Left forelimb (tissue), 1 donor: ENCODE measurements at places on chromosomes 11 and 22.
A peak's percentile ranks its signal among the peaks of the same experiment; 100 is the strongest.

- no peak for DNase-seq
These were observed 713.4 kb downstream of the OPCML start for GRCh38 chr11:132818951-132819350.

GRCh38 chr11:67632175-67632981 lies 2.6 kb upstream of the NUDT8 start:
- DNase-seq, result no peak

DNA sequence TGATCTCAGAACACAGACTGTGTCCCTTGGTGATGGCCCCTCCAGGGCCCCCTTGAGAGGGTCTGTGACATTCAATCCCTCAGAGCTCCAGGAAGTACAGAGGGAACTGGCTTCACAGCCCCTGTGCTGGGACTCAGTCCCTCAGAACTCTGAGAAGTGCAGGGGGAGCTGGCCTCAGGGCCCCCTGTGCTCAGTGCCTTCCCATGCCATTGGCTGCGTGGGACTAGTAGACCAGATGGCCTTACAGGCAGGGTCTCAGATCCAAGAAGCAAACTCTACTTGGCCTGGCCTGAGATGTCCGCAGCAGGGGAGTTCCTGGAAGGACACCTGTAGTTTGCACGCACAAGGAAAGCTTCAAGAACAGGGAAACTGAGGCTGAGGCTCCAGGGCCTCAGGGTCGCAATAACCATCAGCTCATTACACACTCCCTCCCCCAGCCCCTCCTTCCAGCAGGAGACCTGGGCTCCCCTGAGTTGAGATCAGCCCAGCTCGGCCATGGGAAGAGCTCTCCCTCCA lies 138.4 kb downstream of the BRD1 start:
- DNase-seq, result no peak

- no peak for DNase-seq
These were observed 50.2 kb downstream of the XKR3 start for GRCh38 chr22:16774911-16775500.

GRCh38 chr11:35234460-35235156 lies 95.6 kb downstream of the CD44 start:
- no peak for DNase-seq

DNA sequence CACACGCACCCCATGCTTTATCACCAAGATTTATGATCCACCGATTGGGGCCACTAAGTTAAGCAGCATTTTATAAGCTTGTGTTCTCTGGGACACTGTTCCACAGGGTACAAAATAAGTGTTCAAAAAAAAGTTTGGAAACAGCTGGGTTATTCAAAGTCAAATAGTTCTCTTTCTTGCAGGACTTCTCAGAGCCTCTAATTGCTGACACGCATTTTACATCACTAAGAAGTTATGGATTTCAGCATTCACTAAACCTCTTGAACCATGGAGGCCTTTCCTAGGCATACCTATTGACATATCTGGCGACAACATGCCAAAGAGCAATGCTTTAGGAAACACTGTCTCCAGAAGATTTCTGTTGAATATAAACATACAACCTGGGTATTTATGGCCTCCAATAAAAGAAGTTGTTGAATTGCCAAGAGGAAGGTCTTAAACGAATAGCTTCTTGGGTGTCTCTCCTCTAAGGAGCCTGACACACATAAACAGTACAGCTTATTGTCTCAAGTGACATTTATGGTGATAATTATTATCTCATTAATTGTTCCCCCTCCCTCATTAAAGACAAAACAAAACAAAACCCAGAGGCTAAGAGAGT lies 147.1 kb upstream of the ARHGAP20 start:
- no peak for DNase-seq

DNA sequence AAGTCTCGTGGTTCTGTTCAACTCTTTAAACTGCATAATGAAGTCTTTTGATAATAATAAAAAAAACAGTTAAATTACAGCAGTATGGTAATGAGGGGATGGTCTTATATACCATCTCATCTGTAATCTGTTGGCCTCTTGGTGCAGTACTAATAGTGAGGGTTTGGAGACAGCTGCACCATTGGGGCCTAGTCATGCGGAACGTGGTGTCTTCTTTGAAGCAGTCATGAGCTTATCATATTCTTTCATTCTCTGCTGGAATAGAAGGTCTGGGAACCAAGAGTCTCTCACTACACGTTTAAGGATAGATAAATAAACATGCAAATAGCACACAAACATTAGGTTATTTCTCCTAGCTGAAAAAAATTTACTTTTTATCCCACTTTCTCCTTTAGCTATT lies 40.9 kb upstream of the OR9Q1 start:
- DNase-seq, result no peak

DNA sequence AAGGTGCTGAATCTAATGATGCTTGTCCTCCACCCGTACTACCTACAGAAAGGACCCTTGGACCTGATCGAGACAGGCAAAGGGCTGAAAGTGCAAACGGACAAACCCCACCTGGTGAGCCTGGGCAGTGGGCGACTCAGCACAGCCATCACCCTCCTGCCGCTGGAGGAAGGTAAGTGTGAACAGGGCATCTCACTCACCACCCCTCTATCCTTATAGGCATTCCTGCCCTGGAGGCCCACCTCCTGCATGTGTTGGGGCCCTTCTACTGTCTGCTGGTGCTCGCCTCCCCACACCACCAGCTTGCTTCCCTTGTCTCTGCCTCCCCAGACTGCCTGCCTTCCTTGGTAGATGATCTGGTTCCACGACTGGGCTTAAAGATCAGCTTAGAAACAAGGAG lies 7.1 kb downstream of the PHLDB1 start:
- peak; percentile 61 for DNase-seq

- DNase-seq, result no peak
These were observed 400.5 kb downstream of the NELL1 start for GRCh38 chr11:21069909-21070308.

DNA sequence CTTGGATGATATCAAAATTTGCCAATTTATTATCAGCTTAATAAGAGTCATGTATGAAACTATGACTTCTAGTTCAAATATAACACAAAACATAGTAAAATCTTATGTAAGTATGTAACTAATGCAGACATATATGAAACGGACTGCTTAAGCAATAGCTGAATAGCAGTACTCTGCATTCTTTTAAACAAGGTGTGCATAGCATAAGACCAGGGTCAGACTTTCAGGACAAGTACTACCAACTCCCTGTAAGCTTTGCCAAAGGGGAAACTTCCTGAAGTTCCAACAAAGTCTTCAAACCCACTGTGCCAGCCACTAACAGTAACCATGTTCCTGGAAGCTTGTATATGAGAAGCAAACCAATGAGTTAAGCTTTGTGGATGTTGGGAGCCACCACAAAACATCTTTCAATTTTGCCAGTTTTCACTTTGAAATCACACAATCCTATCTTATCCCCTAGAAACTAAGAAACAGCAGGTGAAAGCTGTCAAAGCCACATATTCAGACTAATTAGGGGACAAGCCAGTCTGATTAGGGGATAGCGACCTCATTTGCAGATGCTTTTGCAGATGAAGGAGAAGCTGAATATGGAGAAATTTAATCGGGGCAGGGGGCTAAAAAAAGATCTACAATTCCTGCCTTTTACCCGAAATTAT lies 13.3 kb downstream of the RBFOX2 start:
- no peak for DNase-seq

- no peak for DNase-seq
These were observed 120.5 kb upstream of the FGF3 start for GRCh38 chr11:69939551-69940245.

DNA sequence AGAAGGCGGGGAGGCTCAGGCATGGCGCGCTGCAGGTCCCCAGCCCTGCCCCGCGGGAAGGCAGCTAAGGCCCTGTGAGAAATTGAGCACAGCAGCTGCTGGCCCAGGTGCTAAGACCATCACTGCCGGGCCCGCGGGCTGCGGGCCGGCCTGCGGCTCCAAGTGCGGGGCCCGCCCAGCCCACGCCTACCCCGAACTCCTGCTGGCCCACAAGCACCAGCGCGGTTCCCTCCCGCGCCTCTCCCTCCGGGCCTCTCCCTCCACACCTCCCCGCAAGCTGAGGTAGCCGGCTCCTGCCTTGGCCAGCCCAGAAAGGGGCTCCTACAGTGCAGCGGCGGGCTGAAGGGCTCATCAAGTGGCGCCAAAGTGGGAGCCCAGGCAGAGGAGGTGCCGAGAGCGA lies 4.6 kb upstream of the RDX start:
- no peak for DNase-seq

DNA sequence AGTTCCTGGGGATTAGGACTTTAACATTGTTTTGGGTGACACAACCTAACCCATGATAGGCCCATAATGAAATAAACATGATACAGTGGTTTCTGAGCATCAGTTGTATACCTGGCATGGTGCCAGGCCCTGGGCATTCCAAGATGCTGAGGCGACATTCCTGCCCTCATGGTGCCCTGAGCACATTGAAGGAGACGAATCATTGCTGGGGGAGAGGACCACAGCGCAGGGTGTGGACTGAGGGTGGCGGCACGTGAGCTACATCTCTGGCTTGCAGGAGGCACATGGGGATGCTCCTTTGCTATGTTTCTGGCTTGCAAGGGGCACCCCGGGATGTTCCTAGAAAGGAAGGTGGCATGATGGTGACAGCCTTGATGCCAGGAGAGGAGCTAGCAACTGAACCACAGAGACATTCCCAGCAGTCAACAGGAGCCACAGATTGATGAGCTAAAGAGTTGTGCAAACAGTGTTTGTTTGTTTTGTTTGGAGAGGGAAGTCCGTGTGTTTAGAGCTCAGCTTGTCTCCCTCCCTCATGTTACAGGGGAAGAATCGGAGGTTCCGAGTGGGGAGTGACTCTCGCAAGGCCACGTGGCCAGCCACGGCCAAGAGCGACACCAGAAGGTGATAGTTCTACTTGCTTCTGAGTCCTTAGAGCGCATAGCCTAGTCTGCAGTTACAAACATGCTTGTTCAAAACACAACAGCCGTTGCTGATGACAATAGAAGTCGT lies 106.4 kb downstream of the MIAT start:
- DNase-seq, result no peak

DNA sequence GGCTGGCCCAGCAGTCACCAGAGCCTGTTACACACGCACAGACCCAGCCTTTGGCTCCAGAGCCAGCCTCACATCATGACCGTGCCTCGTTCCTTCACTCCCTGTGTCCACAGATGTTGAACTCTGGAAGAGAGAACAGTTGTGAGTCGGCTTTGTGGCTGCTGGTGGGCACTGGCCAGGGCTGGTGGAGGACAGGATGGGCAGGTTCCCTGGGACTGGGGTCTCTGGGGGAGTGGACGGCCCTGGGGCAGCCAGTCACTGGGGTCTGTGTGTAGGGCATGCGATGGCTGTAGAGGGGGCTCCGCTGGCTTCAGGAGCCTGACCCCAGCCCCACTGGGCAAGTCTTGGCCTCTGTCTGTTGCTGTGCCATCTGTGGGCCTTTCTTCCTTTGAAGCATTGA lies 1070.1 kb downstream of the BRD1 start:
- peak; percentile 33 for DNase-seq

DNA sequence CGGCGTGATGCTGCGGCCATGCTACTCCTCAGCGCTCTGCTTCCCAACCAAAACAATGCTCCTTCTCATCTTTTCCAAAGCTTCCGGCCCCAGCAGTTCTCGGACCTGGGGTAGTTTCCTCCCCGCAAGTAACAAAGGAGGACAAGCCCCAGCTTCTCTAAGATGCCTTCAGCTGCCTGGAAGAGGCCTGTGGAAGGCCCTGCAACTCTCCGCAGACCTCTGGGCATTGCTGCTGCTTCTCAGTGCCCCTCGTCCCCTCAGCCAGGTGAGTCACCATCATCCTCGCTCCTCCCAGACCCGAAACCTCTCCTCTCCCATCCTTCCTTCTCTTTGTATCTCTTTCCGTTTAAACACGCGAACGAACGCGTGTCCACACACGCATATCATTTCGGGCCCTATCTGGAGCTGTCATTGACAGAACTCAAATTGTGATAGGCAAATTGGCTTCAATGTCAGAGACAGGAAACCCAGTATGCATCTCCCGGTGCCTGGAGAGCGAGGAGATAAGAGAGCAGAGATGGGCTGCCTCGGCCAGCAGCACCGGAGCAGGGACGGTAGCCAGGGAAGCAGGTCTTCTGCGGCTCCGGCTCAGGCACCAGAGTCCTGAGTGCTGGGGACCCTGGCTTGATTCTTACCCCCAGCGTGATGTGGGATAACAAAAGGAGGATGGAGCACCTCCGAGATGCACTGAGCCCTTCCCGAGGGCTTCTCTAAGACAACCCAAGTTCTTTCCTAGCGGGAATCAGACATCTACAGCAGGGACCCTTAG lies 22.0 kb upstream of the JAM3 start:
- no peak for DNase-seq

DNA sequence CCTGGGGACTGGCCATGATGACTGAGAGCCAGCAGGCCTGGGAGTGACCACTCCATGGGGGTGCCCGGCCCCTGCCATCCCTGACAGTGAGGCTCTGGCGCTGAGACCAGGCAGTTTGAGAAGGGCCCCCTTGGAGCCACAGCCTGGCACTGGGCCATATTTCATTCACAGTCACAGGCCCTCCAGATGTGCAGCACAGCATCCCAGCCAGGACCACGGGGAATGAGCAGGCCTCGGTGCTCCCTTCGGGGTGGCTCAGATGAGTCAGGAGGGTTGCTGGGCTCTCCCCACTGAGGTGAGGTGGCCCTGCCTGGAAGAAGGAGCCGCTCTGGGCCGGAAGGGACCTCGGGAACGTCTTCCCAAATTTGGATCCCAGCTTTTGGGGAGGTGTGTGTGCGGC lies 53.0 kb downstream of the GRAMD4 start:
- DNase-seq, result no peak

GRCh38 chr11:116928102-116928777 lies 90.8 kb upstream of the APOA1 start:
- no peak for DNase-seq

- no peak for DNase-seq
These were observed 1283.7 kb upstream of the RAG2 start for GRCh38 chr11:37881741-37882140.

DNA sequence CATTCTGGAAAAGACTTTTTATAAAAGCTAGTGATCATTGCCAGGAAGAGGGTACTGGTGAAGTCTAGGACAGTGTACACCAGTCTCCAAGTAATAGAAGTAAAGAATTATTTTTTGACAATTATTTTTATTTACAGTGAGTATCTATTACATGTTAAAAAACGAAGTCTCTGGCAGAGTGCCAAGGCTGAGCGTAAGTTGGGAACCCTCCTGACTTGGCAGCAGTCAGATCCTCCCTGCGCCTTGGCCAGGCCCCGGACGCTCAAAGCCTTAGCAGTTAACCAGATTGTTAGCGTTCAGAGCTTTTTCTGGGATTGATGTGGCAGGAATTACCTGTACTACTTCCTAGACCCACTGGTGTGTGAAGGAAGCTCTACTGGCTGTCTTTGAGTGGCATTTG lies 38.1 kb upstream of the CTTN start:
- no peak for DNase-seq

- DNase-seq, result no peak
These were observed 81.6 kb downstream of the ZC3H12C start for GRCh38 chr11:110174645-110175310.

GRCh38 chr11:10410844-10411200 lies 44.2 kb upstream of the AMPD3 start:
- peak; percentile 45 for DNase-seq

- DNase-seq, result no peak
These were observed 32.4 kb downstream of the NF2 start for GRCh38 chr22:29635734-29636357.

GRCh38 chr11:108897071-108897481 lies 232.2 kb downstream of the DDX10 start:
- DNase-seq, result no peak

GRCh38 chr11:95711162-95711944 lies 78.2 kb downstream of the FAM76B start:
- DNase-seq, result no peak
